ENCODE measurements at places on chromosomes 1 and 21.
A peak's percentile ranks its signal among the peaks of the same experiment; 100 is the strongest.

DNA sequence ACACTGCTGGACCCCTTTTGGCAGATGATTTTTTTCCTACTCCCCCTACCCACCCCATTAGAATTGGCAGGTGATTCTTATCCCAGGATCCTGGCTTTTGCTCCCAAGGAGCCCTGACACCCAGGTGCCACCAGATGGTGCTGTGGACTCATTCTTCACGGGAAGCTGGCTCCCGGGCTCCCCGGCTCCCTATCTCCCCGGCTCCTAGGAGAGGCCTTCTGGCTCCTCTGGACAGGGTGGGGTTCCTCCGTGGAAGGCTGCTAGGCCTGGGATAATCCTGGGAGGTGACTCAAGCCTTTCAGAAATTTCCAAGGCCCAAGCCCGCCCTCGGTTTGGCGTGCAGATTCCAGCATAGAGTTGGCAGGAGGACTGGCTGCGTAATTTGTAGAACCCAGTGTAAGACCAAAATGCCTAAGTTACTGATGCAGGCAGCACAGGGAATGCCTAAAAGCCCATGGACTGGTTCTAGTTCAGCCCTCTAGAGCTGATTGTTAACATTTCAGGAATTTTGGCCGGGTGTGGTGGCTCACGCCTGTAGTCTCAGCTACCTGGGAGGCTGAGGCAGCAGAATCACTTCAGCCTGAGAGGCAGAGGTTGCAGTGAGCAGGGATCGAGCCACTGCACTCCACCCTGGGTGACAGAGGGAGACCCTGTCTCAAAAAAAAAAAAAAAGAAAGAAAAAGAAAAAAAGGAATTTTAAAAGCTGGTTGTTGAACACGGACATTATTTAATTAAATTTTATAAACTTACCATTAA, 6.8 kb upstream of the BSDC1 start:
- H3K27me3 ChIP-seq: peaks cover 4% of the 10 kb centered on the region
- no peak overlapping the region for H3K4me3 ChIP-seq
- H3K27ac ChIP-seq: no peak overlapping the region
- DNase-seq: peak; percentile 63
- H3K36me3 ChIP-seq: no peaks in the 10 kb centered on the region
- H3K4me1 ChIP-seq: peaks cover 1% of the 10 kb centered on the region

GRCh38 chr1:55789466-55789865, 574.3 kb upstream of the USP24 start:
- H3K4me3 ChIP-seq: no peak overlapping the region
- no peak for DNase-seq
- no peaks in the 10 kb centered on the region for H3K4me1 ChIP-seq

DNA sequence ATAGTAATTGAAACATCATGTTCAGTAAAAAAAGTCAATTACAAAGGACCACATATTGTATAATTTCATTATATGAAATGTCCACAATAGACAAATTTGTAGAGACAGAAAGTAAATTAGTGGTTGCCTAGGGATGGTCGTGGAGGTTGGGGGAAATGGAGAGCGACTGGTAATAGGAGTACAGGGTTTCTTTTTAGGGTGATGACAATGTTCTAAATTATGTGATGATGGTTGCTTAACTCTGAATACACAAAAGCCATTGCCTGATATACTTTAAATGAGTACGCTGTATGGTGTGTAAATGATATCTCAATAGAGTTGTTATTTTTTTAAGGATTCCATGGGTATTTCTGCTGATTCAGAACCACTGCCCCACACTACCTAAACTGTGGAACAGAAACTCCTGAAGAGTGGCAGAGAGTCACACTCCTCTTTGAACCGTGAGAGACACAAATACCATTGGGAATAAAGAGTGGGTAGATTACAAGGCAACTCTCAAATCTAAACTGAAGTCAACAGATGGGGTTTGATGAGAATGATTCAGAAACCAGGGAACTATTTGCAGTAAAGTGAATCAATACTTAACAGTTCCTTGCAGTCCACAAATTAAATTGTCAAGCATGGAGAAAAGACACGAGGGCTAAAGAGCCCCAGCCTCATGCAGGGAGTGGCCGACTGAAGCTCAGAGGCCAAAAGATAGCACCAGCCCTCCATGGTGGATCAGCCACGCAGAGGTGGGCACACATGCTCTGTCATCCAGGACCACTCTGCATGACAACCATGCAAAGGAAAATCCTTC, 118.0 kb downstream of the CAPN8 start:
- no peak overlapping the region for H3K27ac ChIP-seq
- no peak for DNase-seq
- no peaks in the 10 kb centered on the region for H3K4me1 ChIP-seq
- no peak overlapping the region for H3K4me3 ChIP-seq
- H3K27me3 ChIP-seq: peaks cover 8% of the 10 kb centered on the region

GRCh38 chr1:118983558-118984041, 4.5 kb downstream of the TBX15 start:
- H3K4me3 ChIP-seq: peak overlapping the region; percentile 5
- H3K27me3 ChIP-seq: peaks cover 87% of the 10 kb centered on the region
- H3K27ac ChIP-seq: peak overlapping the region; percentile 37
- no peak for DNase-seq

DNA sequence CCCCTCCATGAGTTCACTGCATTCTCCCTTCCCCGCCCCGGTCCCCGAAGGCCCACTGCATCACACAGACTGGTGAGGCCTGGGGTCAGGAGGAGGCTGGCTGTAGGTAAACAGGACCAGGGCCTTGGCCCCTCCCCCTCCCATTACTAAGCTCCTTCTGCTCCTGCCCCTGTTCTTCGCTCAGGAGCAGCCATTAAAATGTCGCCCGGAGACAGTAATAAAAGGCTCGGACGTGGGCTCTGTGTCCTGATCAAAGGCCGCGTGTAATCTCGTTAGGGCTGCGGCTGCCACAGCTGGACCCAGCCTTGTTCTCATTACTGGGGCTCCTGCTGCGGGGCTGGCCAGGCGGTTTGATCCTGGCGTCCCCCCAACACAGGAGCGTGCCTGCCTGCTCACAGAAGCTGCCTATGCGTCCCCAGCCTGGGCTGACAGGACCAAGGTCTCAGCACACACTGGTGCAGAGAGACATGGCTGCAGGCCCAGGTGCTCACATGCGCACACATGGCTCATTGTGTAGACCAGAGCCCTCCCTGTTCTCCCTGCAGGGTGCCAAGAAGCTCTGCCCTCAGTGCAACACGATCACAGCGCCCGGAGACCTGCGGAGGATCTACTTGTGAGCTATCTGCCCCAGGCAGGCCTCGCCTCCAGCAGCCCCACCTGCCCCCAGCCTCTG, 24.0 kb downstream of the TMEM53 start:
- no peak for DNase-seq
- no peaks in the 10 kb centered on the region for H3K4me1 ChIP-seq
- H3K4me3 ChIP-seq: no peak overlapping the region
- H3K27me3 ChIP-seq: no peaks in the 10 kb centered on the region
- peaks cover 27% of the 10 kb centered on the region for H3K36me3 ChIP-seq
- no peak overlapping the region for H3K27ac ChIP-seq

DNA sequence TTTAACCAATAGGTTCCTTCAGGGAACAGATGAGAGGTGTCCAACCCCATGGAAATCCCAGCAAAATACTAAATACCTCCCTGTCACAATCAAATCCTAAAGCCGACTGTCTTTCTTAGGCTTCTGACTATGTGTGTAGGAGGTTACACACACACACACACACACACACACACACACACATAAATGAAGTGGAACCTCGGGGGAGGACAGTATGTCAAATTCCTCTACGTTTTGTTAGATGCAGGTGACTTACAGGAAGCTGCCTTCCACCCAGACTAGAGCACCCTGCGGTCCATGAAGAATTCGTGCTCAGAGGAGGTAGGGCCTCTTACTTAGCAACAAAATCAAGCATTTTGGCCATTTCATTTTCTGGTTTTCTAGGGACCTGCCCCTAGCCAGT, 16.4 kb downstream of the RSPH1 start:
- peaks cover 20% of the 10 kb centered on the region for H3K27me3 ChIP-seq
- no peak overlapping the region for H3K4me3 ChIP-seq
- H3K36me3 ChIP-seq: no peaks in the 10 kb centered on the region
- no peak for DNase-seq

- DNase-seq: no peak
- H3K4me3 ChIP-seq: no peak overlapping the region
- no peak overlapping the region for H3K27ac ChIP-seq
- H3K36me3 ChIP-seq: peaks cover 10% of the 10 kb centered on the region
These were observed 41.8 kb downstream of the GATAD2B start for GRCh38 chr1:153880962-153881361.

DNA sequence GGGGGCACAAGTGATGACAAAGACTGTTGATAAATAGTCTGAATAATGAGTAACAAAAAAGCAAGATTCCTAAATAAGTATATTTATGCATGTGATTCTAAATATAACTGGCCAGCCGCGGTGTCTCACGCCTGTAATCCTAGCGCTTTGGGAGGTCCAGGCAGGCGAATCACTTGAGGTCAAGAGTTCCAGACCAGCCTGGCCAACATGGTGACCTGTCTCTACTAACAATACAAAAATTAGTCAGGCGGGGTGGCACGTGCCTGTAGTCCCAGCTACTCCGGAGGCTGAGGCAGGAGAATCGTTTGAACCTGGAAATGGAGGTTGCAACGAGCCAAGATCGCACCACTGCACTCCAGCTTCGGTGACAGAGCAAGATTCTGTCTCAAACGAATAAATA, 161.5 kb downstream of the TOMM20 start:
- peaks cover 9% of the 10 kb centered on the region for H3K36me3 ChIP-seq
- DNase-seq: no peak
- no peaks in the 10 kb centered on the region for H3K27me3 ChIP-seq
- H3K4me1 ChIP-seq: peaks cover 71% of the 10 kb centered on the region
- no peak overlapping the region for H3K27ac ChIP-seq
- H3K4me3 ChIP-seq: no peak overlapping the region

GRCh38 chr1:153539395-153540093, 1.2 kb downstream of the S100A5 start:
- H3K36me3 ChIP-seq: peaks cover 51% of the 10 kb centered on the region
- no peak for DNase-seq
- H3K27ac ChIP-seq: peak overlapping the region; percentile 92

- peaks cover 40% of the 10 kb centered on the region for H3K36me3 ChIP-seq
- no peaks in the 10 kb centered on the region for H3K27me3 ChIP-seq
- peaks cover 43% of the 10 kb centered on the region for H3K4me1 ChIP-seq
- H3K4me3 ChIP-seq: no peak overlapping the region
- DNase-seq: peak; percentile 39
These were observed 38.4 kb downstream of the SPEN start for GRCh38 chr1:15885701-15886610.

DNA sequence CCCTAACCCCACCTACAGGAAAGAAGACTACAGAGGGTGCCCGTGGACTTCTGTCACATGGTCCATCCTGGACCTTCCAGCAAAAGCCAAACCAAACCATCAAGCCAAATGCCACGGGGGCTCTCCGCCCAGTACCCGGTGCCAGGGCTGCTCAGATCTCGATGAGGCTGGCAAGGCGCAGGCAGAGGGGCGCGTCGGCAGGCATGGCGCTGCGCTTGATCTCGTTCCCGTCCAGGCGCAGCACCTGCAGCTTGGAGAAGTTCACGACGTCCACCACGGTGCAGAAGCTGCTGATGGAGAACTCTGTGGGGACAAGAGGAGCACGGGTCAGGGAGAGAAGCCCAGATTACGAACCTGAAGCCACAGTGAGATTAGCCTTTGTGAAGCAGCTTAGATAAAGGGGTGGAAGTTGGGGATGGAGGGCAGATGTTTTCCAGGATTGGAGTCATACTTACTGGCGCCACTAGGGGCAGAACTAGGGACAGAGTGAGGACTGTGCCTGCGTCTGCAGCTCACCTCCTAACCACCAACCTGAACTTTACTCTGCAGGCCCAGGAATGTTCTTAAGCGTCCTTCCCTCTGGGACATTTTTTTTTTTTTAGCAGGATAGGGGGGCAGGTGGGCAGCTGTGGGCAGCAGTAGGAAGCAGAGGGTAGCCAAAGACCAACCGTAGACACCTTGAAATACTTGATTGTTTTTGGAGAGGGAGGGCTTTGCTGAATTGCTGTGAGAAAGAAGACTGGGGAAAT, 8.6 kb downstream of the FMOD start:
- peaks cover 10% of the 10 kb centered on the region for H3K4me1 ChIP-seq
- peak; percentile 49 for DNase-seq
- H3K27me3 ChIP-seq: peaks cover 30% of the 10 kb centered on the region
- no peak overlapping the region for H3K4me3 ChIP-seq

DNA sequence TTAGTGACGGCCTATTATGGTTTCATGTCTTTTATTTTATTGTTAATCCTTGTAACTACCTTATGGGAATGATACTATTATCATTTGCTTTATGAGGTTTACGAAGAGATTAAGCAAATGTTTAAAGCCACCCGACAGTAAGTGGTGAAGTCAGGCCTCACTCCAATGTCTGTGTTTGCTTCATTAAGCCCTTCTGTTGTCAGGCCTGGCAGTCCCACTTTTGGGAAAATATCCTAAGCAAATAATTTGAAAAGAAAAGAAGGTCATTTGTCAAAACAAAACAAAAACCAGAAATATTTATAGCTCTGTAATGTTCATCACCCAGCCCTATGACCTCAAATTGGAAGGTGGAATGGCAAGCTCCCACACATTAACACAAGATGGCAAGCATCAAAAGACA, 40.7 kb upstream of the USP24 start:
- peaks cover 26% of the 10 kb centered on the region for H3K4me1 ChIP-seq
- H3K27me3 ChIP-seq: peaks cover 12% of the 10 kb centered on the region
- H3K36me3 ChIP-seq: no peaks in the 10 kb centered on the region
- no peak overlapping the region for H3K4me3 ChIP-seq
- no peak overlapping the region for H3K27ac ChIP-seq

DNA sequence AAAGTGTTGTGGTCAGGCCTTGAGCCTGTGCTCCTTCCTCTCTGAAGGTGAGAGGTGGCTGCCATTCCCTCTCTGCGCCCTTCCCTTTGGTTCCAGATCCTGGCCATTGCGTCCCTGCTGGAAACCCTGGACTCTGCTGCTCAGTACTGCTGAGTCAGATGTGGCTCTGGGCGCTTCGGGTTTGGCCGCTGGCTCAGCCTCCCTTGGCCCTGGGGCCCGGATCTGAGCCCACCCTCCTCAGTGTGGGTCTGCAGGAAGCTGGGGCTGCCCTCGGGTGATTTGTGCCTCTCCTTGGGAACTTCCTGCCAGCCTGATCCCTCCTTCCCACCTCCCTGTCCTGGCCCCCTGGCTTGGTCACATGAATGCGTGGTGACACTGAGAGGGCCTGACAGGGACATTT, 32.2 kb downstream of the QSOX1 start:
- no peaks in the 10 kb centered on the region for H3K27me3 ChIP-seq
- no peaks in the 10 kb centered on the region for H3K36me3 ChIP-seq
- peaks cover 9% of the 10 kb centered on the region for H3K4me1 ChIP-seq
- H3K4me3 ChIP-seq: no peak overlapping the region
- no peak for DNase-seq
